ENCODE measurements at places on chromosomes 3 and 15. TPM values are rescaled to one million over a fixed set of nuclear protein-coding genes. Genes with fewer than 3 reads are reported as not detected.
A peak's percentile ranks its signal among the peaks of the same experiment; 100 is the strongest.

The RETNLB gene
- not detected for total RNA-seq

The GOLGA8H gene
- not detected for total RNA-seq

GRCh38 chr3:193118907-193119306, 122.1 kb upstream of the PLAAT1 start:
- no peak overlapping the region for H3K4me3 ChIP-seq
- H3K36me3 ChIP-seq = no peaks in the 10 kb centered on the region
- no peak for DNase-seq
- no peak overlapping the region for H3K27ac ChIP-seq
- no peaks in the 10 kb centered on the region for H3K27me3 ChIP-seq

The IQCF2 gene
- not detected for total RNA-seq

DNA sequence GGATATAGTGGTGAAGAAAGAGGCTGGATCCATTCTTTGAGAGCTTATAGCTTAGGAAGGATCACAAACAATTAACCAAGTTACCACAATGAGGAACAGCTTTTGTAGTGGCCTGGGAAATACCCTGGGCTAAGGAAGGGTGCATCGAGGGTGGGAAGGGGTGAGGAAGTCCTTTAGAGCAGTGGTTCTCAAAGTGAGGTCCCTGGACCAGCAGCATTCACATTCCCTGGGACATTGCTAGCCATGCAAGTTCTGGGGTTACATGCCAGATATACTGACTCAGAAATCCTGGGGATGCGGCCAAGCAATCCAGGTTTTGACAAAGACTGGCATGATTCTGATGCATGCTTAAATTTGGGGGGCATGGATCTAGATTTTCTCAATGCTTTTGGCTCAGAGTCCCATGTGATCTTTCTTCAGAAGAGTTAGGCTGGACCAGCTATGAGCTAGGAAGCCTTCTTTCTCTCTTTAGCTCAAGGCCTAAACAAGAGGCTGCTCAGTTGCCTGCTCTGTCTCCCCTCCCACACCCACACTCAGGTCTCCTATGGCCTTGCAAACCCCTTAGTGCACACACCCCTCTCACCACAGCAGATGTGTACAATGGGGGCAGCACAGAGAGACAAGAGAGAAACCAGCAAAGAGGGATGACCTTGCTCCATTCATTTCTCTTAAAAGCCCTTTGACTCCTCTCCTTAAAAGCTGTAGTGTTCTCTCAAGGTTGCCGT, 1.8 kb upstream of the CCR1 start:
- H3K4me1 ChIP-seq = peaks cover 57% of the 10 kb centered on the region
- H3K36me3 ChIP-seq = peaks cover 31% of the 10 kb centered on the region
- H3K4me3 ChIP-seq = no peak overlapping the region
- H3K27ac ChIP-seq = peak overlapping the region; percentile 95
- no peak for DNase-seq

The GOLGA8N gene
- total RNA-seq = 36.9 TPM

DNA sequence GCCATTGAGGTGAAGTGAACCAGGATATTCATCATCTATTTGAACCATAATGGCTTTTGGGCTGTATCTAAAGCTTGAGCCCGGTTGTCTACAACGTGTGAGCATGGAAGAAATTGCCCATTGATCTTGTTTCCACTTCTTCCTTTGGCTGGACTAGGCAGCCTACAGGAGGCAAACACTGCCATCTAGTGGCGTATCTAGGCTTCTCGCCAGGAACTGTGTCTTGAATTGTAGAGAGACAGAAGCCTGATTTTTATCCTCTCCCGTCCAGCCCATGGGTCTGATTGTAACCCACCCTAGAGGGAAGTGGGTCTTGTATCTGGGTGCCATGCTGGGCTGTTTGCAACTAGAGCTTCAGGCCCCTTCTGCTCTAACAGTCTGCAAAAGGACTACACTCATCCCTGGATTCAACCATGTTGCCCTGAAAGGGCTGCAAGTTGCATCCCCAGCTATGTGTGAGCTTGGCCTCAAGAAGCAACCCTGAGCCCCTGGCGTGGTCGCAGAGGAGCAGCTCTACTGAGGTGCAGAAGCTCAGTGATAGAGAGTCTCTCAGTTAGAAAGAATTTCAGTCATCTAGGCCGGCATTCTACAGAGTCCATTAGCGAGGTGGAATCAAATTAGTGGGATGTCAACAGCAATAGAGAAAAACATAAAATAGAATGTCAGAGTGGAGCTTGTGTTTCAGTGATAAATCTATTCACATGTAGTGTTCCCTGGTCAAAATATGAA, 170.2 kb upstream of the UMPS start:
- no peak overlapping the region for H3K27ac ChIP-seq
- H3K4me1 ChIP-seq = no peaks in the 10 kb centered on the region

- peaks cover 12% of the 10 kb centered on the region for H3K27me3 ChIP-seq
- H3K27ac ChIP-seq = no peak overlapping the region
- peaks cover 5% of the 10 kb centered on the region for H3K4me1 ChIP-seq
- H3K4me3 ChIP-seq = no peak overlapping the region
- DNase-seq = no peak
- H3K36me3 ChIP-seq = no peaks in the 10 kb centered on the region
Measured at GRCh38 chr3:10926811-10927521, 65.6 kb upstream of the SLC6A1 start.

The SLC22A14 gene
- not detected for total RNA-seq

- H3K36me3 ChIP-seq = no peaks in the 10 kb centered on the region
- no peak overlapping the region for H3K4me3 ChIP-seq
- H3K4me1 ChIP-seq = no peaks in the 10 kb centered on the region
- no peak overlapping the region for H3K27ac ChIP-seq
- no peak for DNase-seq
Measured at GRCh38 chr15:54033356-54033860, 55.2 kb downstream of the UNC13C start.

The KNG1 gene
- total RNA-seq = not detected

- no peak overlapping the region for H3K27ac ChIP-seq
- no peak overlapping the region for H3K4me3 ChIP-seq
- H3K27me3 ChIP-seq = no peaks in the 10 kb centered on the region
- DNase-seq = no peak
- peaks cover 2% of the 10 kb centered on the region for H3K36me3 ChIP-seq
Measured at GRCh38 chr15:85515212-85515611, 134.8 kb downstream of the AKAP13 start.

DNA sequence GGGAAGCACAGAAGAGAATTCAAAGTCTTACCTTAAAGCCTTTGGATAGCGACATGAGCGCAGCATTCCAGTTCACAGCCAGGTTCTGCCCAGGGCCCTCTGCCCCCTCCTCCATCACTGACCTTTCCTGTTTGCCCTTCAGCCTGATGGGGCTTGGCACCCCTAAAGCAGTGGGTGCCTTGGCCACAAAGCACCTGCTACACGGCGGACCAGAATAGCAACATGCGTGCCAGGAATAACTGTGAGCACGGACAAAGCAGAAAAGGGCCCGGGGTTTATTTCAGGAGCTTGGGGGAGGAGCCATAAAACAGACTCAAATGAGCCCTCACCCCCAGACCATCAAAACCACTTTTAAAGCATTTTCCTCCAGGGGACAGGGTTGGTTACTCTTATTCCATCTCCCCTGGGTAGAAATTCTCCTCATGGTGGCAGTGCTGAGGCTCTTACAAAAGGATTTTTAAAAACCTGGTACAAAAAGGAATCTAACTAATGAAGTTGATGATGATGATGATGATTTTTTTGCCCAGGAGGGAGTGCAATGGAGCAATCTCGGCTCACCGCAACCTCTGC, 135.4 kb downstream of the KLF13 start:
- peaks cover 9% of the 10 kb centered on the region for H3K4me1 ChIP-seq
- H3K36me3 ChIP-seq = no peaks in the 10 kb centered on the region
- DNase-seq = no peak
- H3K27me3 ChIP-seq = no peaks in the 10 kb centered on the region

GRCh38 chr15:74906067-74906449, 593 bp downstream of the FAM219B start:
- peak; percentile 50 for DNase-seq
- peak overlapping the region; percentile 92 for H3K4me3 ChIP-seq
- peaks cover 45% of the 10 kb centered on the region for H3K4me1 ChIP-seq
- H3K27me3 ChIP-seq = no peaks in the 10 kb centered on the region

DNA sequence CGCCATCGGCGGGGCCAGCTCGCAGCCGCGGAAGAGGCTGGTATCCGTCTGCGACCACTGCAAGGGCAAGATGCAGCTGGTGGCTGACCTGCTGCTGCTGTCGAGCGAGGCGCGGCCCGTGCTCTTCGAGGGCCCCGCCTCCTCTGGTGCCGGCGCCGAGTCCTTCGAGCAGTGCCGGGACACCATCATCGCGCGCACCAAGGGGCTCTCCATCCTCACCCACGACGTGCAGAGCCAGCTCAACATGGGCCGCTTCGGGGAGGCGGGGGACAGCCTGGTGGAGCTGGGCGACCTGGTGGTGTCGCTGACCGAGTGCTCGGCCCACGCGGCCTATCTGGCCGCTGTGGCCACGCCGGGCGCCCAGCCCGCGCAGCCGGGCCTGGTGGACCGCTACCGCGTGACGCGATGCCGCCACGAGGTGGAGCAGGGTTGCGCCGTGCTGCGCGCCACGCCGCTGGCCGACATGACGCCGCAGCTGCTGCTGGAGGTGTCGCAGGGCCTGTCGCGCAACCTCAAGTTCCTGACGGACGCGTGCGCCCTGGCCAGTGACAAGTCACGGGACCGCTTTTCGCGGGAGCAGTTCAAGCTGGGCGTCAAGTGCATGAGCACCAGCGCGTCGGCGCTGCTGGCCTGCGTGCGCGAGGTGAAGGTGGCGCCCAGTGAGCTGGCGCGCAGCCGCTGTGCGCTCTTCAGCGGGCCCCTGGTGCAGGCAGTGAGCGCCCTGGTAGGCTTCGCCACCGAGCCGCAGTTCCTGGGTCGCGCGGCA, 1.8 kb downstream of the TLNRD1 start:
- H3K36me3 ChIP-seq = peaks cover 35% of the 10 kb centered on the region
- DNase-seq = no peak
- peak overlapping the region; percentile 55 for H3K27ac ChIP-seq
- no peaks in the 10 kb centered on the region for H3K27me3 ChIP-seq
- peak overlapping the region; percentile 73 for H3K4me3 ChIP-seq

The CSPG5 gene
- 0.42 TPM for total RNA-seq

GRCh38 chr3:11770477-11771391, 76.0 kb downstream of the TAMM41 start:
- H3K27me3 ChIP-seq = no peaks in the 10 kb centered on the region
- peaks cover 22% of the 10 kb centered on the region for H3K4me1 ChIP-seq
- peak overlapping the region; percentile 79 for H3K27ac ChIP-seq
- H3K4me3 ChIP-seq = peak overlapping the region; percentile 38

DNA sequence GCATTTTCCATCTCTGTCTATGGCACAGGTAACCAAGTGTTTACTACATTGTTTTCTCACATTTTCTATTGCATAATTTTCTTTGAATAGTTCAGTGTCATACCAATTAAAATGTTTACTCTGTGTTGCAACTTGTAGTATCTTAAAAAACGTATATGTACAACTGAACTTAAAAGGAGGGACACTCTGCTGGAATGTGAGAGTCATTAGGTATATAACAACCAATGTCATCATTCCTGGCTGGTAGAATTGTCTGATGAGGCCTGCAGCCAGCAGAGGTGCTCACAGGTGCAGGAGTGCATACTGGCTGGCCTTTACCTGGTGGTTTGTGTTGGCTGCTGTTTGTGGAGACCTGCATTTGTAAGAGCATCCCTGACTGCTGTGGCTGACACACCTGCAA, 19.1 kb upstream of the RARRES1 start:
- H3K27ac ChIP-seq = no peak overlapping the region
- no peaks in the 10 kb centered on the region for H3K36me3 ChIP-seq
- DNase-seq = no peak
- H3K4me3 ChIP-seq = no peak overlapping the region
- no peaks in the 10 kb centered on the region for H3K4me1 ChIP-seq
- no peaks in the 10 kb centered on the region for H3K27me3 ChIP-seq

GRCh38 chr15:81015621-81016488, 15.1 kb downstream of the TLNRD1 start:
- no peaks in the 10 kb centered on the region for H3K27me3 ChIP-seq
- DNase-seq = no peak
- H3K27ac ChIP-seq = no peak overlapping the region

DNA sequence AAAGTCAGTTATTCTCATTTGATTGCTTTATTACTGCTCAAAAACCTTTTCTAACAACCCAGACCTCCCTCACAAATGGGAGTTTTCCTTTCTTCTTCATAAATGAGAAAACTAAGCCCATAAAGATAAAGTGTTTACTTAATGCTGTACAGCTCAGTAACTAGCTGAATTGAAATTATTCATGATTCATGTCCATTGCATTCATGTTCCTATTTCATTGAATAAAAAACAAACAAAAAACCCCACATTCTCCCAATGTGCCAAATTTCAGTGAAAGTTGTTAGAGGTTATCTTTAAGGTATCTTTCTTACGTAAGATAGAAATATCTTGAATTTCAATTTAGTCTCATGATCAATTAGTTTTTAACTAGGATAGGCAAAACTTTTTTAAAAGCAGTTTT, 2.8 kb downstream of the PLSCR2 start:
- H3K27ac ChIP-seq = no peak overlapping the region
- no peaks in the 10 kb centered on the region for H3K36me3 ChIP-seq
- no peaks in the 10 kb centered on the region for H3K27me3 ChIP-seq
- DNase-seq = no peak
- no peak overlapping the region for H3K4me3 ChIP-seq
